ENCODE measurements at places on chromosomes 16 and 17. TPM values are rescaled to one million over a fixed set of nuclear protein-coding genes. Genes with fewer than 3 reads are reported as not detected.

DNA sequence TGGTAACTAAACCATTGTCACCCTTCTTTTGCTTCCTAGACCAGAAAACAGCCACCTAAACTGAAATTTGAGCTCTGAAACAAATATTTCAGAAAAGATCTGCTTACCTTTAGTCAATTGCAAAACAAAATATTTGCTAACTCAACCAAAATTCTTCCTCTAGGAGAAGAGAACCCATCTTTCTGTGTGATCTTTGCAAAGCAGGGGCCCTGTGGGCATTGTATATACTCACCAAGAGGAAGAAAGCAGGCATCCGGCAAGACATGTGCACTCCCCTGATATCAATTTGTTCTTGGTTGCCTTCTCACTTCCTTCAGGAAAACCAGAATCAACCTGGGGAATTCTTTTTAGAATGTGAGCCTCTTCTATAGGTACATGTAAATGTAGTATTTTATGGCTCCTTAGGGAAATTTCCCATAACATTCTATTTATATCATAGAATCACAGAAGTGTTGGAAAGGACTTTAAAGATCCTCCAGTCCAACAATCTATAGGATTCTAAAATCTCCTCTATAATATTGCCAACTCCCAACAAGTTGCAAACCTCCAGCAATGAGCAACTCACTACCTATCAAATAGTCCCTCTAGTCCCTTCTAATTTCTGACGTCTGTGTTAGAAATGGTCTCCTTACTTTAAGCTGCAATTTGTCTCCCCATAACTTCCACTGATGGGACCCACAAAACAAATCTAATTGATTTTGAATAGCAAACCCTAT, 966 bp downstream of the SLFN14 start:
- no peak overlapping the region for H3K27ac ChIP-seq
- no peak overlapping the region for H3K4me3 ChIP-seq
- no peaks in the 10 kb centered on the region for H3K36me3 ChIP-seq
- H3K27me3 ChIP-seq: peaks cover 2% of the 10 kb centered on the region
- no peak for DNase-seq

The EMP2 gene
- not detected for total RNA-seq

DNA sequence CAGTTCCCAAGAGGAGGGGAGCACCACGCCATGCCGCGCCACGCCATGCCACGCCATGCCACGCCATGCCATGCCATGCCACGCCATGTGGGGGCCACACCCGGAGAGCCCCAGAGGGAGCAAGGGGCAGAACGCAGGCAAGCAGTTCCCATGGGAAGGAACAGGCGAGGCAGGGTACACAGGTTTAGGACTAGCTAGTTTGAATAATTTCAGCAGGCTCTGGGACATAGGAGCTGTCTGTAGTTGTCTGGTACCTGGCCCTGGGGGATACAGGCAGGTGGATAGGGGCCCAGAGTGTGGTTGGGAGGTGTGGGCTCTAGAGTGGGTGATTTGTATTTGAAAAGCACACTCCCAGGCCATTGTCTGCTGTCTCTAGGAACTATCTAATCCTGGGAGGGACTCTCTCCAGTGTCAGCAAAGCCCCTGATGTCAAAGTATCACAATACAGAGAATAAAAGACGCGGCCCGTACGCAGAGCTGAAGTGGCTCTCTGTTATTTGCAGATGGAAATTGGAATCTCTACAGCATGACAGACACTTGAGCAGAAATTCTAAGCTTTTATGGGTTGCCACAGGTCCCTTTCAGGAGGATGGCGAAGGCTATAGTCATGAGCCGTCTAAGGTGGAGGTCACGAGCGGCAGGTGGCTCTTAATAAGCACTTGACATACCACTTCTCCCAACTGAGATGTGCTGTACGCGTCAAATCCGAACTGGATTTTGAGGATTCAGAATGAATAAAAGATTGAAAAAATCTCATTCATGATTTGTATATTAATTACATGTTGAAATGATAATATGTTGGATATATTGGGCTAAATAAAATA, 220.8 kb upstream of the TNRC6C start:
- no peak overlapping the region for H3K27ac ChIP-seq
- DNase-seq: peak; percentile 1
- H3K4me1 ChIP-seq: no peaks in the 10 kb centered on the region
- H3K4me3 ChIP-seq: no peak overlapping the region
- no peaks in the 10 kb centered on the region for H3K36me3 ChIP-seq

The SPNS1 gene
- total RNA-seq: 36.9 TPM

The CCP110 gene
- total RNA-seq: 17.5 TPM

DNA sequence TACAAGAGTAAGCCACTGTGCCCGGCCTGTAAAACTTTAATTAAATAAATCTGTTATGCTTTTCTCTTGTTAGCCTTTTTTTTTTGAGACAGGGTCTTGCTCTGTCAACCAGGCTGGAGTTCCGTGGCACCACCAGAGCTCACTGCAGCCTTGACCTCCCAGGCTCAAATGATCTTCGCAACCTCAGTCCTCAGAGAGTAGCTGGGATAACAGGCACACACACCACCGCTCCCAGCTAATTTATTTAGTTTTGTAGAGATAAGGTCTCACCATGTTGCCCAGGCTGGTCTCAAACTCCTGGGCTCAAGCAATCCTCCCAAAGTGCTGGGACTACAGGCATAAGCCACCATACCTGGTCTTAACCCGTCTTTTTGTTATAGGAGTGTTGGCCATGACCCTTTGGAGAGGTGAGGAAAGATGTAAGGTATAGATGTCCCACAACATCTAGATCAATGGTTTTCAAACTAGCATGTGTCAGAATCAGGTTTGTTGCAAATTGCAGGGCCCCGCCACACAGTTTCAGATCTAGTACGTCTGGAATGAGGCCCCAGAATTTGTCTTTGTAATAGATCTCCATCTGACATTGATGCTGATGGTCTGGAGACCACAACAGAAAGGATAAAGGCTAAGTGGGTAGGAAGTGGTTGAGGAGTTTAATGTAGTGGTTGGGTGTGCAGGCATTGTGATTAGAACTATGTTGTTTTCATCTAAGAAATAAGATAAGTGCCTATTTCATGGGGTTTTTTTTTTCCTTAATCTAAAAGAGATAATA, 4.3 kb upstream of the GGA2 start:
- H3K27me3 ChIP-seq: no peaks in the 10 kb centered on the region
- H3K36me3 ChIP-seq: no peaks in the 10 kb centered on the region
- H3K27ac ChIP-seq: no peak overlapping the region
- no peak for DNase-seq
- no peak overlapping the region for H3K4me3 ChIP-seq
- peaks cover 28% of the 10 kb centered on the region for H3K4me1 ChIP-seq

DNA sequence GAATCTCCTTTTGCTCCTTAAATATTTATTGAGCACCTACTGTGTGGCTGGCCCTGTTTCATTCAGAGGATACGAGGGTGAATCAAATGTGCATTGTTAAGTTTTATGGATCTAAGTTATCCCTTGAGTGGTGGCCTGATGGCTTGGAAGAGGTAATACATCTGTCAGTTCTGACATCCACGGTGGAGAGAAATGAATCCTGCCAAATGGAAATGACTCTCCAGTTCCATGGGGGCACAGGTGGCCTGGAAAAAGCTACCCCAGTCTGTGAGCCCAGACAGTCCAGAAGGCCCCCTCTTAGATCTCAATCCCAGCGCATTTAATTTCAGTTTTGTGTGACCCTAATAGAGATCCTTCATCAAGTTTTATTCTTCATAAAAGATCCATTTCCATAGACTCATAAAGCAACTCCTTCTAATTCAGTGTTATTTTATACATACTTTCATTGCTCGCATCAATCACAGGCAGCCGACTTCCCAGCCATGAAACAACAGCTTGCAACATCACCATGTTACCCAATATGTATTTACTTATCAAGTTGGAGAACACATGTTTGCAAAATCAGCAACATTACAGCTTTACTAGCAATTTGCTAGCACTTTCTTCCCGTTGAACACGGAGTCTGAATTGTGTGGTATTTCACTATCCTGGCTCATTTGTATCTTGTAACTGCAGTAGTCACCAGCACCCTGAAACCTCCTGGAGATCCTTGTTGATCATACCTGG, 334.8 kb upstream of the HSBP1 start:
- no peak overlapping the region for H3K27ac ChIP-seq
- no peak for DNase-seq
- H3K36me3 ChIP-seq: no peaks in the 10 kb centered on the region
- no peaks in the 10 kb centered on the region for H3K4me1 ChIP-seq
- no peak overlapping the region for H3K4me3 ChIP-seq

The LRRC46 gene
- 1.7 TPM for total RNA-seq

DNA sequence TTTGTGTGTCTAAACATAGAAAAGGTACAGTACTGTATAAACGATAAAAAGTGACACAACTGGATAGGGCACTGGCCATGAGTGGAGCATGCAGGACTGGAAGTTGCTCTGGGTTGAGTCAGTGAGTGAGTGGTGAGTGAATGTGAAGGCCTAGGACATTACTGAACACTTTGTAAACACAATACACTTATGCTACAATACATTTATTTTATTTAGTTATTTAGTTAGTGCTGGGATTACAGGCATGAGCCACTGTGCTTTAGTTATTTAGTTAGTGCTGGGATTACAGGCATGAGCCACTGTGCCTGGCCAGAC, 4.6 kb downstream of the CFAP20 start:
- H3K4me3 ChIP-seq: no peak overlapping the region
- no peak for DNase-seq
- H3K36me3 ChIP-seq: no peaks in the 10 kb centered on the region

The ZNF385C gene
- total RNA-seq: 0.28 TPM

DNA sequence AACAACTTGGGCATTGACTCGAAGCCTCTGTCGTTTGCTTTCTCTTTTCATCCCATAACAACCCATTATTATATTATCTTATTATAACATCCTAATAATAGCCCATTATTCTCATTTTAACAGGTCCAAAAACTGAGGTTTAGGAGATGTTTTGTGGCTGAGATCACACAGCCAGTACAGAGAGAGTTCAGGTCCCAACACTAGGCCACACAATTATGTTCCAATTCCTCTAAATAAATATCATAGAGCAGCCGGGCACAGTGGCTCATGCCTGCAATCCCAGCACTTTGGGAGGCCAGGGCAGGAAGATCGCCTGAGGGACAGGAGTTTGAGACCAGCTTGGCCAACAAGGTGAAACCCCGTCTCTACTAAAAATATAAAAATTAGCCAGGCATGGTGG, 40.3 kb upstream of the KIFC3 start:
- no peak overlapping the region for H3K4me3 ChIP-seq
- no peaks in the 10 kb centered on the region for H3K27me3 ChIP-seq
- no peak overlapping the region for H3K27ac ChIP-seq
- no peaks in the 10 kb centered on the region for H3K36me3 ChIP-seq
- no peaks in the 10 kb centered on the region for H3K4me1 ChIP-seq

The FAM234A gene
- 42.6 TPM for total RNA-seq

GRCh38 chr16:66446737-66447136, 19.6 kb downstream of the BEAN1 start:
- no peak overlapping the region for H3K4me3 ChIP-seq
- no peaks in the 10 kb centered on the region for H3K36me3 ChIP-seq
- DNase-seq: no peak
- no peak overlapping the region for H3K27ac ChIP-seq

The CCL14 gene
- total RNA-seq: not detected

The ARL5C gene
- total RNA-seq: not detected

DNA sequence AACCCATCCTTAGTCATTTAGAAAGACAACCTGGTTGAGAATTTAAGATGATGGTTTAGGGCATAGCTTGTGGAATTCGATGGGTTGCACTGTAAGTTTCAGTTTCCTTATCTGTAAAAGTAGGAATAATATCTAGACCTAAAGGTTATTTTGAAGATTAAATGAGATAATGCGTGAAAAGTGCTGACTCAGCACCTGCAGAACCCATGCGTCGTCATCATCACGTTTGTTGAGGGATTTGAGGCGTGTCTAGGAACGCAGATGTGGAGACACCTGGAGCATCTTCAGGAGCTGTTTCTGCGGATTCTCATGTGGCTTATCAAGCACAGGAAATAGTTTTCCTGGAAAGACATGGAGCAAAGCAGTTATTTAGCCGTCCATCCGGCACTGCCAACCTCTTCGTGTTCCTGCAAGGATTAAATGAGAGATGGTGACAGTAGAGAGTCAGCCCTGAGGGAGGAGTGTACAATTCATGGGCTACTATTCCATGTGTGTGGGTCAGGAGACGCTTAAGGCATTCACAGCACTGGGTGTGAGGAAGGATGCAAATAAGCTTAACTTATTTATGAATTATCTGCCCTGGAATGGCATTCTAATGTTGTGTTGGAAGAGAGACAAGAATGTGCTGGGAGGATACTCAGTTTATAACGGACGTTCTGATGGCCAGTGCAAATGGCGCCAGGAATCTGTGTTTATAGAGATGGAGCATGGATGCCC, 536.1 kb downstream of the MAF start:
- H3K27me3 ChIP-seq: no peaks in the 10 kb centered on the region
- no peaks in the 10 kb centered on the region for H3K36me3 ChIP-seq
- DNase-seq: no peak
- H3K4me3 ChIP-seq: no peak overlapping the region

The HASPIN gene
- 0.33 TPM for total RNA-seq
